ENCODE measurements at places on chromosomes 7 and 10.

DNA sequence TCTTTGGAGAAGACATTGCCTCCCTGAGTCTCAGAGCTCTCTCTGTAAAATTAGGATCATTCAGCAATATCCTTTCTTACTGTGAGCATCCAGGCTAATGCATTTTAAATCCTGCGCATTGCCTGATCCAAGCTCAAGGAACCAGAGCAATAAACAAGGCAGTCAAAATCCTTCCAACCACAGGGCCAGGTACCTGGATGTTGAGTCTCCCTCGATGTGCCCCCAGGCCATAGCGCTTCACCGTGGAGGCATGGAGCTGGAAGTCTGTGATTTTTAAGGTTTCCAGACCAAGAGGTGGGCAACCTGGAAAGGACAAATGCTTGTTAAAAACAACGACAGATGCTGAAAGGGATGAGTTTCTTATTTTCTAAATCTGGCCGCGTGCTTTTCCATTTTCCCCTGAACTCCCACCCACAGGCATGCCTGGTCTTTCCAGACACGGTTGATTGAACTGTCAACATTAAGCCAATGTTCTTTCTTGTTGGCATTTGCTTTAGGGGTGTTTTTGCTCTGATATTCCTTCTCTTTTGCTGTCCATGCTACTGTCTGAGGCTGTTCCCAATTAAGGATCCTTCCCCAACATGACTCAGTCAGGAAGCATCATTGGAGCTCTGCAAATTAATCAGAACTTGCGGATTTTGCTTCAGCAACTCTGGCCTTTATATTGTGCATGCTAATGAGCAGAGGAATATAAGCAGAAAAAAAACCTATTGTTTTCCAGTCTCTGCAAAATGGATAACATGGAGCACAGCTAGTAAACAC, 29.0 kb downstream of the CPXM2 start:
- DNase-seq, result no peak

GRCh38 chr10:78802866-78803265, 265.9 kb upstream of the ZMIZ1 start:
- no peak for DNase-seq

DNA sequence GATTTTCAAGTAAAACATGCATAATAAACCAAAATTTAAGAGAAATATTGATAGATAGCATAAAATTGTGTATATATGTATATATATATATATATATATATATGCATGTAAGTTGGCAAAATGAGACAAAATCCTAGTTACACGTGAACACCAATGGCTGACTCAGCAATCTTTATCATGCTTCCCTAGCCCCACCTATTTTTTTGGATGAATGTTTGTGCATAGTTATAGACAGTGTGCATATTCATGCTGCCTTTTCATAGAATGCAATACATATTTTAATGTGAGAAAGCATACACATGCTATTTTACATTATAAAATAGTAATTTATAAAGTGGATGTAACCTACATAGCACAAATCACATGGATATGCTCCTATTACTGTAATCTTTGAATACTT, 230.3 kb downstream of the SH2D4B start:
- DNase-seq, result no peak

DNA sequence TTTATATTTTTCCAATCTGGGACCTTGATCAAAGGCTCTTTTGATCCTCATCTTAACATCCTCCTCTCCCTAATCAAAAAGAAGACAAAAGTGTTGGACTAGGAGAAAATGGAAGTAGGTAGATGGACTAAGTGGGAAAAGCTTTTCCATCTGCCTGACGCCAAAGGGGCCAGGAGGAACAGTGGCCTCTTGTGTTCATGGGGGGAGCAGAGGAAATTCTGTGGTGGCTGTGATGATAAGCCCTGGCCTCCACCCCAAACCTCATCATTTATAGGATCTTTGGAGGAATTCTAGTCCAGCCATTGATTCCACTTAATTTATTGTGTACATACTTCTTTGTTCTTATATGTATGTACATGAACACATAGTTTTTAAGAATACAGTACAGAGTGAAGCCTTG, 21.7 kb downstream of the ZNF365 start:
- no peak for DNase-seq

DNA sequence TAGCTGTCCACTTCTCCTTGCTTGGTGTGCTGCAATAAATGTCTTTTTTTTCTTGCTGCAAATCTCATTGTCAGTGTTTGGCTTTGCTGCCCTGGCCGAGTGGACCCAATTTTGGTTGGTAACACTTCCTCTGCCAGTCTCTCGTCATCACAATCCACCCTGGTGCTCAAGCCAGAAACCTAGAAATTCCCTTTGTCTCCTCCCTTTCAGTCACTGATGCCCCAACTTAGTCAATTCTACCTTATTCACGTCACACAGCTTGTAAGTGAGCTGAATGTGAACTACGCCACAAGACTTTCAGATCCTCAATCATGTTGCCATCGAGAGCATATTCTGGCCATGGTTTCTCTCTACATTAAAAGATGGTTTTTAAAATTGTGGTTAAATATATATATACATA, 13.0 kb upstream of the FRA10AC1 start:
- DNase-seq, result no peak

GRCh38 chr10:76248649-76249200, 817.3 kb downstream of the LRMDA start:
- no peak for DNase-seq

Data from NCI-H1105 treated with DMSO at 0.1 percent for 48 hours (cell line).